Stimulated activated CD8-positive, alpha-beta memory T cell treated with anti-CD3 and anti-CD28 coated beads, Interleukin-2, amount 100 ng/mL, for 1 hour (primary cell): ENCODE measurements at places on chromosomes 4 and X.

GRCh38 chr4:149166876-149167275, 648.8 kb downstream of the IQCM start:
- no peak for DNase-seq

DNA sequence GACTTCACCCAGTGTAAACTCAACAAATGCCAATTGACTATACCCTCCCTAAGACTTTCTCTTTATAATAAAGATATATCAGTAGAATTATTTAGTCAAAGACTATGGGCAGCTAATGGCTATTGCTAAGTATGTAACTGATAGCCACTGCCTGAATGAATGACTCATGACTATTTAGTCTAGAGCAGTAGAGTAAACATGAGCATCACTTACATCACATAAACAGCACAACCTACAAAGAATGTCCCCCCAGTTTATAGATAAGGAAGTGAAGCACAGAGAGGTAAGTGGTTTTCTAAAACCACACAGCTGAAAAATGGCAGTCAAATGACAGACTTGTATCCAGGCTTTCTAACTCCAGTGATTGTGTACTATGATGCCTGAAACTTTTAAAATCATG, 507.0 kb downstream of the PPARGC1A start:
- DNase-seq: no peak

DNA sequence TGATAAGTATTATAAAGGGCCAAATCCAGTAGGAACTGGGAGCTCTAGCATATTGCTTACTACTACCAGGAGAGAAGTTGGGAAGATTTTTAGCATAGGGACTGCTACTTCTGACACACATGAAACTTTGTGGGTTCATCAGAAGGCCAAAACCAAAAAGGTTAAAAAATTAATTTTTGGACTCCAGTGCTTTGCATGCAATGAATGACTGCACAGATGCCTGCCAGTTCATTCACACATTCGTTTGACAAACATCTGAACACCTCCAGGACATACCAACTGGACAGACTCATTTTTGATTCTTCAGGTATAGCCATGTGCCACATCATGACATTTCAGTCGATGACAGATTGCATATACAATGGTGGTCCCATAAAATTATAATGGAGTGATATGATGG, 79.8 kb downstream of the MID1IP1 start:
- no peak for DNase-seq

GRCh38 chr4:61817071-61817470, 616.9 kb downstream of the ADGRL3 start:
- DNase-seq: no peak

DNA sequence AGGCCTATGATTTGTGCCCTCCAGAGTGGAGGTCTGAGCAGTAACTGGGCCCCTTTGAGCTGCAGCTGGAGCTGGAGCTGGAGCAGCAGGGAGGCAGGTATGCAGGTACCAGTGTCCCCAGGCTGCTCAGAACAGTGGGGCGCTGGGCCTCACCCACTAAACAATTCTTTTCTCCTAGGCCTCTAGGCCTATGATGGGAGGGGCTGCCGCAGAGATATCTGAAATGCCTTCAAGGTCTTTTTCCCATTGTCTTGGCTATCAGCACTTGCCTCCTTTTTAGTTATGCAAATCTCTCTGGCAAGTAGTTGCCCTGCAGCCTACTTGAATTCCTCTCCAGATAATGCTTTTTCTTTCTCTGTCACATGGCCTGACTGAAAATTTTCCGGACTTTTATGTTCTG, 79.7 kb upstream of the OTUD4 start:
- no peak for DNase-seq

GRCh38 chrX:120453985-120454384, 15.1 kb downstream of the LAMP2 start:
- DNase-seq: no peak

GRCh38 chr4:108360754-108361445, 192.2 kb upstream of the LEF1 start:
- no peak for DNase-seq

- DNase-seq: no peak
Measured at GRCh38 chr4:154082760-154083535, 294.1 kb upstream of the SFRP2 start.

- no peak for DNase-seq
Measured at GRCh38 chr4:169342906-169343564, 72.3 kb upstream of the SH3RF1 start.

- DNase-seq: no peak
Measured at GRCh38 chr4:67282749-67283148, 262.6 kb downstream of the CENPC start.

- DNase-seq: no peak
Measured at GRCh38 chr4:6526156-6526555, 48.8 kb upstream of the MAN2B2 start.

- no peak for DNase-seq
Measured at GRCh38 chr4:74487771-74488170, 42.8 kb downstream of the AREG start.

DNA sequence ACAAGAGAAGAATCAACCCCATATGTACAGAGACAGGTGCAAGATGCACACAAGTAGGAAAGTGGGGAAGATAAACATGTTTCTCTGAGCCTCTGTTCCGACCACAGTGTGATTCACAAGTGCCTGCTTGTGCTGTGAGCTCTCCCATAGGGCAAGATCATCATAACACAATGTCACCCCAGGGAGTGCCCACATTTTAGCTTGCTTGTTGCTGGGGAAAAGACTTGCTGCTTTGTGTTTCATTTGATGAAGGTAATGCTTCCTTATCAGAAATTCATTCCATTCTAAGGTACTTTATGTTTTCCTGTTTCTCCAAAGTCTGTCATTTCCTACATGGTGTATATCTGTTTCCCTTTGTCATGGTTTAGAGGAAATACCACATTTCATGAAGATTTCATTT, 304.5 kb upstream of the DIPK2B start:
- no peak for DNase-seq

DNA sequence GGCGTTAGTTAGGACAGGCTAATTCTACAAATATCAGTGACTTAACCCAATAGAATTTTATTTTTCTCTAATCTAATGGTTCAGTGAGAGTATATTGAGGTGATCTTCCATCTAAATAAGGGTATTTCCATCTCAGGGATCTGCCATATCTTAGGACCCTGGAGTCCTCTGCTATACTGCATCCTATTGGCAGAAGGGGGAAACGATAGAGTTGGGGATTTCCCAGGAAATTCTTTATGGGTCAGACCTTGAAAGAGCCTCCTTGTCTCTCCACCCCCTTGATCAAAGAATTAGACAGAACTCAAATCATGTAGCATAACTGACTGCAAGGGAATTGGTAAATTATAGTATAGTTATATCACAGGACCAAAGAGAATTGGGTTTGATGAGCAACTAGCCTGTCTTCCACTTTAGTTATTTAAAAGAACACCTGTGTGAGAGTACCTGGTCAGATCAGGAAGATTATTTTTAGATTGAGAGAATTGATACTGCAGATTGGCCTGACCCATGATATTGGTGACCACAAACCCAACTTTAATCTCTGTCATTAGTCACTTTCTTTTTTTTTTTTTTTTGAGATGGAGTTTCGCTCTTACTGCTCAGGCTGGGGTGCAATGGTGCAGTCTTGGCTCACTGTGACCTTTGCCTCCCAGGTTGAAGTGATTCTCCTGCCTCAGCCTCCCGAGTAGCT, 25.6 kb downstream of the SMARCA5 start:
- DNase-seq: no peak

- DNase-seq: no peak
Measured at GRCh38 chr4:36328130-36328529, 46.7 kb downstream of the DTHD1 start.

- no peak for DNase-seq
Measured at GRCh38 chr4:4992833-4993232, 26.4 kb downstream of the CYTL1 start.

- DNase-seq: no peak
Measured at GRCh38 chr4:129046055-129046959, 47.0 kb downstream of the SCLT1 start.

DNA sequence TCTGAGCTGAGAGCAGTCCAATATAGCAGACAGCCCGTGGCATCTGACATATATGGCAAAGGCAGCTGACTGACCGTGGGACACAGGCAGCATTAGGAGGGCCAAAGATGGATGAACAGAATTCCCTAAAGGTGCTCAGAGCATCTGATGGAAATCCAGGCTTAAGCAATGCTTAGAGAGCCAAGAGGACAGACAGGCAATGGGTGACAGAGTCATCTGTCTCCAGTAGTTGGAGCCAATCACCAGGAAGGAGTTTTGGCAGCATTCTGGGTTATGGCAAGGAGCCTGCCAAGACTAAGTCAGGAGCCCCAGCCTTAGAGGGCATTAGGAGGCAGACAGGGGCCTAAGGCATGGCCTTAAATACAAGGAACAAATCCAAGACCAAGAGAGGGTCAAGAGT, 153.3 kb upstream of the USP9X start:
- DNase-seq: no peak

GRCh38 chr4:159107203-159107925, 4.5 kb downstream of the RAPGEF2 start:
- DNase-seq: no peak

- DNase-seq: no peak
Measured at GRCh38 chr4:139633661-139634060, 32.0 kb upstream of the MGST2 start.
